ENCODE measurements at places on chromosomes 6 and 20. TPM values are rescaled to one million over a fixed set of nuclear protein-coding genes. Genes with fewer than 3 reads are reported as not detected.

The BPIFB2 gene
- total RNA-seq: not detected

The ERVFRD-1 gene
- not detected for total RNA-seq

The FOXO3 gene
- total RNA-seq: 36.6 TPM

The TRIM10 gene
- total RNA-seq: not detected

The PNPLA1 gene
- total RNA-seq: not detected

The TRIM15 gene
- not detected for total RNA-seq

The SLC22A7 gene
- not detected for total RNA-seq

Data from GM23248 (cell line).